Activated naive CD8-positive, alpha-beta T cell treated with anti-CD3 and anti-CD28 coated beads, Interleukin-2, amount 50 U/mL, for 24 hours (primary cell): ENCODE measurements at places on chromosomes 4 and X.

- H3K36me3 ChIP-seq = no peaks in the 10 kb centered on the region
- H3K27ac ChIP-seq = no peak overlapping the region
- DNase-seq = no peak
- peaks cover 34% of the 10 kb centered on the region for H3K27me3 ChIP-seq
- peaks cover 8% of the 10 kb centered on the region for H3K4me1 ChIP-seq
- no peak overlapping the region for H3K4me3 ChIP-seq
Observed at GRCh38 chr4:110032603-110033002, 119.9 kb downstream of the EGF start.

DNA sequence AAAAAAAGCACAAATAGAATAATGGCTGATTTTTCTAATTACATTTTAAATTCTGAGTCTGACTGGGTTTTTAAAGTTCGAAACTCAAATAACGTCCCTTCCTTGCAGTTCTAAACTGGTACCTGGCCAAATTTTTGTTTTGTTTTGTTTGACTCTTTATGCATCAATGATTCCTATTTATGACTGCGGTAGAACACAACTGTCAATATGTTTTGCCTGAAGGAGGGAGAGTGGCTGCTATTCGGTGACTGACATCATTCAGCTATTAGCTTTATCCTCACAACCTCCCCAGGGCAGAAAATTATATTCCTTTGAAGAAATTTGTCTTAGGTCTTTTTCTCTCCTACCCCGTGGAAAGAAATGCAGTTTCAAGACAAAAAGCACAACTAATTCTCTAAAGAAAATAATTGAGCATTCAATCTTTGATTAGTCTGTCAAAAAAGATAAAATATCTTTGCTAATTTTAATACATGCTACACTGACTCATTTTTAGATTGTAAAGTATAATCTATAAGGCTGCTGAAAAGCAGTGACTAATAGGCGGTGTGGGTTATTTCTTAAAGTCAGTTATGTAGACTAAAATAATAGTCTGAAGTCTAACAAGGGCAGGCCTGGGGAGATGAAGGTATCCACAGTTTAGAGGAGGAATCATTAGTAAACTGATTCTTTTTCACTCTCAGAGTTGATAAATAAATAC is 61.9 kb downstream of the TMEM150C start:
- no peak overlapping the region for H3K4me3 ChIP-seq
- no peak for DNase-seq
- H3K36me3 ChIP-seq = no peaks in the 10 kb centered on the region
- H3K4me1 ChIP-seq = no peaks in the 10 kb centered on the region

- no peaks in the 10 kb centered on the region for H3K4me1 ChIP-seq
- no peak overlapping the region for H3K27ac ChIP-seq
- no peak for DNase-seq
- no peaks in the 10 kb centered on the region for H3K36me3 ChIP-seq
- H3K27me3 ChIP-seq = peaks cover 4% of the 10 kb centered on the region
Observed at GRCh38 chr4:53863158-53863557, 201.2 kb downstream of the CHIC2 start.

GRCh38 chr4:89196056-89196674 is 84.8 kb downstream of the TIGD2 start:
- no peak overlapping the region for H3K27ac ChIP-seq
- peaks cover 3% of the 10 kb centered on the region for H3K27me3 ChIP-seq
- H3K4me1 ChIP-seq = no peaks in the 10 kb centered on the region
- no peak for DNase-seq
- no peak overlapping the region for H3K4me3 ChIP-seq

DNA sequence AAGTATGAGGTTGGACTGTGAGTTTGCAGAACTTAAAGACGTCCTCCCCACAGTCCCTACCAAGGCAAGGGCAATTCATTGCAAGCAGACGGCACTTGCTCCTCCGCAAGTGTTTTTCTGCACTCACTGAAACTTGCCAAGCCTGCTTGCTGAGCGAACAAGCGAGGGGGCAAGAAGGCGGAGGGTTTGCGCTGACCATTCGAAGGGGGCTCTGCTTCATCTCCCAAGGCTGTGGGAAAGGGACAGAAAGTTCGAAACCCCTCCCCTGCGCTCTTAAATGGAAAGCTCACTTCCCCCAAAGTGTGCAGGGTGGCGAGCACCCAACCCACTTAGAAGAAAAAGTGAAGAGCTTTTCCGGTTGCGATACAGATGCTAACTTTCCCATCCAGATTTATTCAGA is 1.4 kb downstream of the MID1 start:
- no peaks in the 10 kb centered on the region for H3K36me3 ChIP-seq
- H3K4me3 ChIP-seq = no peak overlapping the region
- no peak for DNase-seq
- H3K27me3 ChIP-seq = peaks cover 32% of the 10 kb centered on the region
- H3K4me1 ChIP-seq = peaks cover 13% of the 10 kb centered on the region

DNA sequence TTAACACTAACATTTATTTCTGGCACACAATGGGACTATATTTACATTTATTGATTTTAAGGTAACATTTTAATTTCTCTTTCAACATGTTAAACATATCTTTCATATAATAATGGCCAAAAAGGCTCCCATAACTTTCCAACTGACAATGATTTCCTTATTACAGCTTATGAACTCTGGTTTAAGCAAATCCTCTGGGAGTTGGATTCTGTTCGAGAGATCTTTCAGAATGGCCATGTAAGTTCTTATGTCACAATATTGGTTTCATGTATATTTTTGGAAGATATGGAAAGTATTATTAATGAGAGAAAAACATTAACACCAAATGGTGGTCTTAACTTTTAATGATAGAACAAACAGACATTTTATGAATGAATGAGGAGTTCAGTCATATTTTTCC is 4.1 kb downstream of the TDO2 start:
- no peak overlapping the region for H3K27ac ChIP-seq
- peaks cover 15% of the 10 kb centered on the region for H3K27me3 ChIP-seq
- DNase-seq = no peak
- H3K4me3 ChIP-seq = no peak overlapping the region
- H3K36me3 ChIP-seq = no peaks in the 10 kb centered on the region
